Smooth muscle cell of trachea (primary cell): ENCODE measurements at places on chromosomes 1 and 21. TPM values are rescaled to one million over a fixed set of nuclear protein-coding genes. Genes with fewer than 3 reads are reported as not detected.

The RIIAD1 gene
- not detected in 2 replicates for total RNA-seq

The MPZ gene
- 0.87 and 0.99 TPM in 2 replicates for total RNA-seq

The NEGR1 gene
- total RNA-seq: 3.6 and 7.7 TPM in 2 replicates

The ITLN2 gene
- total RNA-seq: not detected in 2 replicates

The CELA2B gene
- not detected in 2 replicates for total RNA-seq

The DIRAS3 gene
- total RNA-seq: 0.58 and 1.3 TPM in 2 replicates

The IVL gene
- total RNA-seq: not detected in 2 replicates
